HT1080 (cell line): ENCODE measurements at places on chromosomes 4 and X.

- peak; percentile 76 for DNase-seq
Observed at GRCh38 chr4:136036744-136037143, 1495.5 kb downstream of the PCDH18 start.

GRCh38 chr4:27835851-27836250 is 975.2 kb downstream of the STIM2 start:
- DNase-seq = no peak

DNA sequence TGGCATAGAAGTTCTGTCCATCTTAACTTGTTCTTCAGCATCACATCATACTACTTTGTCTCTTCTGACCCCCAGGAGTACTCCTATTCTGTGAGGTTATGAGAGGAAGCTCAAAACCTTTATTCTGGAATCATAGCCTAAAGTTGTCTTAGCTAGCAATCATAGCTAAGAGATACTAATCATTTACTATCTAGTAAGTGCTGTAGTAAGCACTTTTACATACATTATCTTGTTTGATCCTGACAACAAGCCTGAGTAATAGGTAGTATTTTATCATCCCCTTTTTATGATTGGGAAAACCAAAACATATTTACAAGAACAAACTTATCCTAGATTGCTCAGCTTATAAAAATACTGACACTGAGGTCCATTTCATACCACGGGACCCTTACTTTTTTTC is 14.3 kb upstream of the LHFPL1 start:
- DNase-seq = no peak

DNA sequence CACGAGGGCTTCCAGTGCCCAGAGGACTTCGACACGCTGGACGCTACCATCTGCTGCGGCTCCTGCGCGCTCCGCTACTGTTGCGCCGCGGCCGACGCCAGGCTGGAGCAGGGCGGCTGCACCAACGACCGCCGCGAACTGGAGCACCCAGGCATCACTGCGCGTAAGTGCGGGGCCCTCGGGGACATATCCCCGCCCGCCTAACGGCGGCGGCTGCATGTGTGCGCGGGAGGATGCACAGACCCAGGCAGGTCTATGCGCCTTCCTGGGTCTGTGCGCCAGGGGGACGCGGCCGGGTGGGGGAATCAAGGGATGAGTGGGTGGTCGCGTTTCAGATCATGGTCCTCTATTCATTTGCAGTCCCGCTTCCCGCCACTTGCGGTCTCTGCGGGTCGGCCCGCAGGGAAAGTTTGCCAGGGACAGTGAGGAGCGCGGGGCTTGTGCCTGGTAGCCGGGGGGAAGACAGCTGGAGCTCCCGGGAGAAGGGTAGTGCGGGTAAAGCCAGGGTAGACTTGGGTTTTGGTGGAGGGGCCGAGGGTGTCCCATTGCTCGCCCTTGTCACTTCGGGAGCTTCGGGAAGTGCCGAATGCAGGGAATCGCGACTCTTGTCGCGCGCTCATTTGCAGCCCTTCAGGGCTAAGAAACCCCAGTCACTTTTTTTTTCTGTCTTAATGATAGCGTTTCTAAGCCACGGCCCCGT is 1.0 kb downstream of the SHISA3 start:
- no peak for DNase-seq

DNA sequence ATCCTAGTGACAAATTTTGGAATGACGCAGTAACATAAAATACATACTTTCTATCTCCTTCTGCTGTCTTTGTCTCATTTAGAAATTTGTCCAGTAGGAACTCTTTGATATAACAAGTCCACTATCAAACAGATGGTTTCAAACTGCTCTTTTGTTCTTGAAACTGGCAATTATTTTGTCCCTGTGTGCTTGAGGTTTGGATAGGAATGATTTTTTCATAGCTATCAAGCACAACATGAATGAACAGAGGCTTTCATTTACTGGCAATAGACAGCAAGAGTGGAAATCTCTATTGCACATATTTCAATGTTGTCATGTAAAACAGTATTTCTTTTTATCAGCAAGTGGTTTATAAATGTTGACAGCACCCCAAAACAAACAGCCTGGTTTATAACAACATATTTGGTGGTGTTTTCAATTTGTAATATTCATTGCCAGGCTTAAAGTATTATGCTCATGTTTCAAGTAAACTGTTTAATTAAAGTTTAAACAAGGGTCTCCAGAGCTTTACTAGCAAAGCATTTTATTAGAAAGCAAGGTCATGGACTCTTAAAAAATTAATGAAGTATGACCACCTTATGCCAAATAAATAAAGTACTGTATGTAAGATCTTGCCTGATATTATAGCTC is 60.0 kb downstream of the TIGD2 start:
- no peak for DNase-seq

DNA sequence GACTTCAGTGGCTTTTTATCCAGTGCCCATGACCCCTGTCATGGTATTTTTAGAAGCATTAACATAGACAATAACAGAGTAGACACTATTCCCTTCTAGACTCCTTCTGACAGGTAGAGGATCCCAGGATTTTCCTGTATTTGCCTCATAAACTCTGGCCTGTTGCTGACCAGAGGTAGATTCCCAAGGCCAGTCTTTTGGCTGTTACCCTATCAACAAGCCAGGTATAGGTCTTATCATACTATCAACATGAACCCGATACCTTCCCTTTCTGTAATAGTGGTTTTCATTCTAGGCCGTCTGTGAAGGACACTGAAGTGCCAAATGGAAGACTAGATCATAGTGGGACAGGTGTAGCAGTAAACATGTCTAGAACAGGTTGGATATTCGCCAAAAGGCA is 76.2 kb upstream of the CHRDL1 start:
- no peak for DNase-seq

- DNase-seq = no peak
Observed at GRCh38 chr4:104795264-104795939, 300.7 kb upstream of the CXXC4 start.

DNA sequence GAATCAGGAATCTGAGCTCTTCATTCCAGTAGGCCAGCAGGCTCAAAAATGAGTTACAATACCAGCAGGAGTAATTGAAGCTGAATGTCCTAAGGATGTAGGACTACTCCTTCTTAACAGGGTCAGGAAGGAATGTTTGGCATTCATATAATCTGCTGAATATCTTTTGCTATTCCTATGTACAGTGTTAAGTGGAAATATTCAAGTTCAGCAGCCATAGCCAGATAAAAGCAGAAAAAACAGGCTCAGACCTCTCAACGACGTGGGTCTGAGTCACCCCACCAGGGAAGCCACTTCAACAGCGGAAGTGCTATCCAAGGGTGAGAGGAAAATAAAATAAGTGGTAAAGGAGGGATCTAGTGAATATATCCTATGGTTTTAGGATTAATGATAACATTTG is 577.0 kb downstream of the SPOCK3 start:
- DNase-seq = peak; percentile 75

DNA sequence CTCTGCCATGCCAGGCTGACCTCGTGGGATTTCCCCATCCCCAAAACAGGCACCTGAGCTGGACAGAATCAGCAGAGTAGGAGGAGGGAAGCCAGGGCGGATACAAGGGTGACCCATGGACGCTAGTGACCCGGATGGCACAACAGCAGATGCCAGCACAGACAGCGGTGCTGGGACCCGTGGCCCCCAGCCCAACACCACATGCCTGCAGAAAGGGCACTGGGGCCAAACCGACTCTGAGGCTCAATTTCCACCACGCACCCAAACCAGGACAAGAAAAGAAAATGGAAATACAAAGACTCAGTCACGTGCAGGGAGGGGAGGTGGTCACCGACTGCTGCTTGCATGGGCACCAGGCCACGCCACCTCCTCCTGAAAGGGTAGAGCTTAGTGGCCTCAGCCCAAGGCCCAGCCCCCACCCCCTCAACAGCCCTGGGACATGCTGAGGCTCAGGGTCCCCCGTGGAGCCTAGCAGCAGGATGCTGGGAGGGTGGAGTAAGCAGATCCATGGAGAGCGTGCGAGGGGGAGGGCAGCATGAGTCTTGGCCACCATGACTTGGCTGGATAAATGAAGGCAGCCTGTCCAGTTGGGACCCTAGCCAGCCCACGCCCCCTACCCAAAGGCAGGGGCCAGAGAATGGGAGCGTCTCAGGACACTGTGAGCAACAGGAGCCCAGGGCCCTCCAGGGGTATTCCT is 47.7 kb downstream of the C4orf50 start:
- DNase-seq = no peak

- DNase-seq = peak; percentile 59
Observed at GRCh38 chr4:37890801-37891259, at the start of gene TBC1D1. Gene TBC1D1 (plus strand): TSS chr4:37891084. CDS start chr4:37902096, 11,012 bp downstream.
